ENCODE measurements at places on chromosomes 4 and X.

GRCh38 chr4:157300701-157301100, 80.2 kb downstream of the GRIA2 start:
- no peak for DNase-seq

- no peak for DNase-seq
Observed at GRCh38 chr4:58272311-58272710, 1162.1 kb upstream of the IGFBP7 start.

GRCh38 chr4:119233750-119234149, 21.2 kb downstream of the USP53 start:
- no peak for DNase-seq

- no peak for DNase-seq
Observed at GRCh38 chr4:38470735-38471262, 193.2 kb upstream of the KLF3 start.

DNA sequence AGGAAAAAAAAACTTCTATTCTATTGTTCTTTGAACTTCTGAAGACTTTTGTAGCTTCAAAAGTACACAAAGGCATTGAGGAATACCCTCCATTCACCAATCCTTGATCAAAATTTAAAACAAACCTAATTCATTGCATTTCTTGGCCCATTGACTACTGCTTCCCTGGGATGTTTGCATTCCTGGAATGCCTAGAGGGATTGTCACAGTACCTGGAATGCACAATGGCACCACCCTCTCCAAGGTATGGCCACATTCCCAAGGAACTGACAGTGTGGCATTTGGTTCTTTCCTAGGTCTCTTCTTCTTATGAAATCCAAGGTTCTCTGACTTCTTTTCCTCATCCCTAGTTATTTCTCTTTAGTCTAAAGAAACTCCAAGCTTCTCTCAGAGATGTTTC, 600.7 kb downstream of the CCSER1 start:
- DNase-seq: no peak

- DNase-seq: no peak
Observed at GRCh38 chr4:79357365-79357764, 31.5 kb upstream of the NAA11 start.

Data from NCI-H1436 treated with DMSO at 0.1 percent for 48 hours (cell line).